Activated CD8-positive, alpha-beta T cell treated with anti-CD3 and anti-CD28 coated beads, Interleukin-2, amount 10 ng/mL, durations not matched to agents 7 days and 5 days (primary cell): ENCODE measurements at places on chromosomes 11 and 22. TPM values are rescaled to one million over a fixed set of nuclear protein-coding genes. Genes with fewer than 3 reads are reported as not detected.

The KRTAP5-2 gene
- not detected for total RNA-seq

DNA sequence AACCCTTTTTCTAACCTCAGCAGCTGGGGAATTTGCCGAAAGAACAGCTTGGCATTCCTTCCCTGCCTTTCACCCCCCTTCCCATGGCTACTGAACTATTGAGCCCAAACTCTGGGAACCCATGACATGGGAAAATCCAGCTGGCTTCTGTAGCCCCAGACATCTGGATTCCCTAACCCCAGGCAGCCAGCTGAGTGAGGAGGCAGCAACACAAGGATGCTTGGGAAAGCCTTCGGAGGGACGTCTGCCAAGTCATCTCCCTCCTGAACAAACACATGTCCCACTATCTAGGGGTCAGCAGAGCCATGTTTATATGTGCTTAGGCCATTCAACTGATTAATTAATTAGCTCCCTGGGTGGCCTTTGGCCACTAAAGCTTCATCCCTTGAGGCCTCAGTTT is 21.6 kb downstream of the LRRC55 start:
- H3K4me3 ChIP-seq, result no peak overlapping the region
- H3K27me3 ChIP-seq, result peaks cover 6% of the 10 kb centered on the region
- no peaks in the 10 kb centered on the region for H3K36me3 ChIP-seq
- H3K27ac ChIP-seq, result no peak overlapping the region
- H3K4me1 ChIP-seq, result no peaks in the 10 kb centered on the region
- no peak for DNase-seq

The KCNJ1 gene
- total RNA-seq, result not detected

GRCh38 chr11:18600915-18601569 is 1.5 kb downstream of the MISFA start:
- peaks cover 2% of the 10 kb centered on the region for H3K27me3 ChIP-seq
- no peaks in the 10 kb centered on the region for H3K4me1 ChIP-seq
- H3K36me3 ChIP-seq, result peaks cover 2% of the 10 kb centered on the region
- DNase-seq, result no peak

- no peak overlapping the region for H3K4me3 ChIP-seq
- DNase-seq, result no peak
- no peaks in the 10 kb centered on the region for H3K36me3 ChIP-seq
- no peak overlapping the region for H3K27ac ChIP-seq
- peaks cover 6% of the 10 kb centered on the region for H3K4me1 ChIP-seq
Measured at GRCh38 chr22:23035557-23036277, 34.6 kb upstream of the GNAZ start.

The ANO9 gene
- total RNA-seq, result 78.9 TPM

The MSANTD2 gene
- total RNA-seq, result 9.1 TPM

The PARVG gene
- total RNA-seq, result 186 TPM

- no peak for DNase-seq
- H3K4me3 ChIP-seq, result no peak overlapping the region
- H3K27me3 ChIP-seq, result peaks cover 13% of the 10 kb centered on the region
Measured at GRCh38 chr11:8218840-8219239, 44.8 kb downstream of the LMO1 start.

DNA sequence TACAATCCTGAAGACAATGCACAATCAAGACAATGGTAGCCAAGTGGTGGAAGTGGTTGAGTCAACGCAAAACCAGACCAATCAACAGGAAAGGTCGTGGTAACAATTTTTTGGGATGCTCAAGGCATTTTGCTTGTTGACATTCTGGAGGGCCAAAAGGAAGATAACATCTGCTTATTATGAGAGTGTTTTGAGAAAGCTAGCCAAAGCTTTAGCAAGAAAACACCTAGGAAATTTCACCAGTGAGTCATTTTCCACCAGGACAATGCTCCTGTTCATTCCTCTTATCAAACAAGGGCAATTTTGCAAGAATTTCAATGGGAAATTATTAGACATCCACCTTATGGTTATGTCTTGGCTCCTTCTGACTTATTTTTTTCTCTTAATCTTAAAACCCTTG is 1932.2 kb upstream of the RAG2 start:
- no peak for DNase-seq
- no peaks in the 10 kb centered on the region for H3K4me1 ChIP-seq
- H3K27me3 ChIP-seq, result no peaks in the 10 kb centered on the region
- no peaks in the 10 kb centered on the region for H3K36me3 ChIP-seq
- H3K4me3 ChIP-seq, result no peak overlapping the region

- DNase-seq, result no peak
- no peaks in the 10 kb centered on the region for H3K36me3 ChIP-seq
- no peak overlapping the region for H3K27ac ChIP-seq
- peaks cover 29% of the 10 kb centered on the region for H3K4me1 ChIP-seq
- H3K27me3 ChIP-seq, result no peaks in the 10 kb centered on the region
Measured at GRCh38 chr11:86180851-86181250, 63.7 kb upstream of the EED start.

DNA sequence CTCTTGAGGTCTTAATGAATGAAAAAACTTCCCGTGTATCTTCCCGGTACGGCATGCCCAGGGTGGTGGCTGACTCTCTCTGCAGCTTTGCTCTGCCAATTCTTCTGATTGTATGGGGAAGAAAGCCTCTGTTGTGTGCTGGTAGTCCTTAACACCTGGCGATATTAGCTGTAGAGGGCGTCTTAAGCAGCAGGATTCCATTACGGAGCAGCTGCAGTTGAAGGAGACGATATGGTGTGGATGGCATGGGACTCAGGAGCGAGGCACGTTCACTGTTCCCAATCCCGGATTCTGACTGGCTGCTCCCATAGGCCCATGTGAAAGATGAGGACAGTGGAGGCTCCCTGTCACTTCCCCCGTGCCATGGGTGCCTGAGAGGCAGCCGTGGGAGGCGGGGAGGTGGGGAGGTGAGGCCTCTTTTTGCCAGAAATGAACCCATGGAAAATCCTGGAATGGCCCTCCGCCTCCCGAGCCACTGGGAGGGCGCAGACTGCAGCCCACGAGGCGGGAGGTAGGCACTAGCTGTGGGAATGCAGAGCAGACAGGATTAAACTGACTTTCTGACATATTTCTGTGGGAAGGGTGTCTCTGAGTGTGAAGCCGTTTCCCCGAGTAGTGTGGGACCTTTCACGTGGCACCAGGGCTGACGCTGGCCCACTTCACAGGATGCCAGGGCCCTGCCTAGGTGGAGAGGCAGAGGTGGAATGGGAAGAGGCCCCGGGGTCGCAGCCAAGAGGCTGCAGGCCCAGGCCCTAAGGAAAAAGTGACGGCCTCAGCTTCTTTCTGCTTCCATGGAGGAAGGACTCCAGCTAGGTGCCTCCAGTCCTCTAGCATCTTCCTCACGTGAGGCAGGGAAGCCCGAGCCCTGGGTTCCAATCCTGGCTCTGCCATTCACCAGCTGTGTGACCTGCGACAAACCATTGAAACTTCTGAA is 121.4 kb upstream of the CD82 start:
- peaks cover 23% of the 10 kb centered on the region for H3K27me3 ChIP-seq
- H3K36me3 ChIP-seq, result peaks cover 2% of the 10 kb centered on the region
- no peaks in the 10 kb centered on the region for H3K4me1 ChIP-seq

- no peaks in the 10 kb centered on the region for H3K36me3 ChIP-seq
- H3K4me3 ChIP-seq, result no peak overlapping the region
- H3K4me1 ChIP-seq, result no peaks in the 10 kb centered on the region
- no peak for DNase-seq
- no peak overlapping the region for H3K27ac ChIP-seq
Measured at GRCh38 chr11:92556431-92556830, 331.8 kb downstream of the FAT3 start.

The ARAP1 gene
- 84.3 TPM for total RNA-seq

DNA sequence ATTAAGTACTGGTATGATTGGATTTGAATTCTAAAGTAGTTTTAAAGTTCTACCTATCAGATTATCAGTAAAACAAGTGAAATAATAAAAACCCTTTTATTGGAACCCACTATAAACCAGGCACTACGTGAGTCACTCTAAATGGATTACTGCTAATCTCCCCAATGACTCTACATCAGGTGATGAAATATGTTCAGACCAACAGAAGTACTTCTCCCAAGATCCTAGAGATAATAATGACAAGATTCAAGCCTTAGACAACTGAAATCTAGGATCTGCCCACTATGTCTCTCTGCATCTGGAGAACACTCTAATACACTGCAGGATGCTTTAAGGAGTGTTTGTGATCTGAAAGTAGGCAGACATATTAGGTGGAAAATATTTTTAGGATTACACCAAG is 652.1 kb upstream of the CHORDC1 start:
- no peak for DNase-seq
- H3K4me3 ChIP-seq, result no peak overlapping the region
- no peaks in the 10 kb centered on the region for H3K36me3 ChIP-seq
- H3K4me1 ChIP-seq, result no peaks in the 10 kb centered on the region

DNA sequence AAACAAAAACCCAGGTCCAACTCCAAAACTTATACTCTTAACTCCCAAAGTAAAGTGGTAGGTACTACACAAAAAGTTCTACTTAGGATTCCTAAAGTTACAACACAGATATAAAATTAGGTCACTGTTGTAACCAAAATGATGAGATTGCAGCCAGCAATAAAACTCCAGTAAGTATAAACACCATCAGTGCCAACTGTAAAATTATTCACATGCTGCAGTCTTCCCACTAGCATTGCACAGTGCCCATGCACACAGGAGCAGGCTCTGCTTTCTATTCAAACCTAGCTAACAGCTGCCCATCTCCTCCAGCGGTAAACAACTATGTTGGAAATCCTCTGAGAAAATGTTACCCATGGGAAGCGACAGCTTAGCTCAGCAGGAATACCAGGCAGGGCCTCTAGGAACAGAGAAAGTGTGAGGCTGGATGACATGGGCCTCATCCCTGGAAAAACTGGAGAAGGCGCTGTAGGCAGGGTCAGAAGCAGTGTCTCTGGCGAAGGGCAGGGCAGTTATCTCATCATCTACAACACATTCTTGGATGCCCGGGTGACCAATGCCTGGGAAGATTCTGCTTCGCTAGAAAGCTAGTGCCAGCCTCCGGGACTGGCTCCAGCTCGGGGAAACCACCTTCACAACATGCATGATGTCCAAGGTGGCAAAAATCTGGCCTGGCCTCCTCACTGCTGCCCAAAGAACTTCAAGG is 9.1 kb downstream of the CPT1A start:
- H3K27ac ChIP-seq, result no peak overlapping the region
- peaks cover 24% of the 10 kb centered on the region for H3K36me3 ChIP-seq
- H3K4me1 ChIP-seq, result peaks cover 50% of the 10 kb centered on the region
- no peaks in the 10 kb centered on the region for H3K27me3 ChIP-seq

DNA sequence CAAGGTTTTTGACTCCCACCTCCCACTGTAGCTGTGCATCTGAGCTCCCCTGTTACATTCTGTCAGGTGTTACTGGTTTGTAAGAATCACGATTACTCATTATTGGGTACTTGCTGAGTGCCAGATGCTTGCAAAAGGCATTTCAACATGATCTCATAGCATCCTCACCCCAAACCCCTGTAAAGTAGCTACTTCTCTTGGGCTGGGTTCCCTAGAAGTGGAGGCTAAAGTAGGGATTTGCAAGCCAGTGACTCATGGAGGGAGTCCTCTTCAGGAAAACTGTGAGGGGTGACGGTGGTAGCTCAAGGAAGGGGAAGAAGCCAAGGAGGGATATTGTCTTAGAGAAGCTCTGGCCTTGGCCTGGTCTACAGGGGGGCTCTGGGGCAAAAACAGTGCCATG is 78.6 kb downstream of the TIMP3 start:
- H3K36me3 ChIP-seq, result no peaks in the 10 kb centered on the region
- peaks cover 3% of the 10 kb centered on the region for H3K4me1 ChIP-seq
- H3K27me3 ChIP-seq, result peaks cover 3% of the 10 kb centered on the region
- DNase-seq, result no peak

The TBX10 gene
- total RNA-seq, result not detected

GRCh38 chr11:128290106-128290840 is 297.1 kb downstream of the ETS1 start:
- no peaks in the 10 kb centered on the region for H3K27me3 ChIP-seq
- H3K4me1 ChIP-seq, result peaks cover 90% of the 10 kb centered on the region
- DNase-seq, result peak; percentile 87
- peak overlapping the region; percentile 84 for H3K27ac ChIP-seq

GRCh38 chr11:61546663-61547062 is 34.2 kb downstream of the SYT7 start:
- peaks cover under 1% of the 10 kb centered on the region for H3K27me3 ChIP-seq
- H3K36me3 ChIP-seq, result no peaks in the 10 kb centered on the region
- no peak overlapping the region for H3K27ac ChIP-seq
- H3K4me3 ChIP-seq, result no peak overlapping the region

DNA sequence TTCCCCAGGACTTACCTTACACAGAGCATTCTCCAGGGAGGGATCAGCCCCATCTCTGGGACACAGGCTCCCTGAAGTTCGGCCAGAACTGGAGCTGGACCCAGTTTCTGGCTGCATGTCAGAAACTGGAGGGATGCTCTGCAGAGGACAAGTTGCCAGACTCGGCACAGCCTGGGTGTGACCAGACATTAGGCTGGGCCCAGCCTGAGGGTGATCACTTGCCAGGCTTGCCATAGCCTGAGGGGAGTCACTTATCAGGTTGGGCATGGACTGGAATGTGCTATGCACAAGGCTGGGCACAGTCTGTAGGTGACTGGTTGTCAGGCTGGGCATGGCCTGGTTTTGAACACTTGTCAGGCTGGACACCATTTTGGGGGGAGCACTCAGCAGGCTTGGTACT is 30.7 kb upstream of the STK33 start:
- H3K4me3 ChIP-seq, result no peak overlapping the region
- H3K4me1 ChIP-seq, result no peaks in the 10 kb centered on the region
- peaks cover 13% of the 10 kb centered on the region for H3K36me3 ChIP-seq
- no peak overlapping the region for H3K27ac ChIP-seq
- no peaks in the 10 kb centered on the region for H3K27me3 ChIP-seq

- no peak for DNase-seq
- H3K4me3 ChIP-seq, result peak overlapping the region; percentile 99
- peak overlapping the region; percentile 81 for H3K27ac ChIP-seq
- H3K36me3 ChIP-seq, result peaks cover 30% of the 10 kb centered on the region
Measured at GRCh38 chr22:19477321-19478044, 1.5 kb downstream of the UFD1 start.

The NCAM1 gene
- 1.4 TPM for total RNA-seq

- peaks cover 7% of the 10 kb centered on the region for H3K4me1 ChIP-seq
- H3K4me3 ChIP-seq, result no peak overlapping the region
- H3K27me3 ChIP-seq, result no peaks in the 10 kb centered on the region
- peak; percentile 57 for DNase-seq
- H3K27ac ChIP-seq, result no peak overlapping the region
- no peaks in the 10 kb centered on the region for H3K36me3 ChIP-seq
Measured at GRCh38 chr22:39135092-39135896, 17.2 kb downstream of the CBX7 start.

The OR51B6 gene
- total RNA-seq, result not detected

The PACSIN3 gene
- total RNA-seq, result 2.1 TPM

The C1QTNF5 gene
- total RNA-seq, result not detected
